ENCODE measurements at places on chromosomes 4 and X. TPM values are rescaled to one million over a fixed set of nuclear protein-coding genes. Genes with fewer than 3 reads are reported as not detected.

- no peaks in the 10 kb centered on the region for H3K4me1 ChIP-seq
- no peak overlapping the region for H3K4me3 ChIP-seq
- no peak overlapping the region for H3K27ac ChIP-seq
Measured at GRCh38 chr4:2250357-2251072, 8.6 kb upstream of the HAUS3 start.

GRCh38 chr4:7630568-7631287, 196.0 kb upstream of the PSAPL1 start:
- no peak overlapping the region for H3K4me3 ChIP-seq
- H3K27ac ChIP-seq, result no peak overlapping the region
- no peaks in the 10 kb centered on the region for H3K36me3 ChIP-seq
- DNase-seq, result no peak
- peaks cover 4% of the 10 kb centered on the region for H3K4me1 ChIP-seq
- peaks cover 13% of the 10 kb centered on the region for H3K27me3 ChIP-seq

Gene CXCR3
- total RNA-seq, result not detected

Gene GYG2
- 107 TPM for total RNA-seq

GRCh38 chr4:1126506-1126905, 13.1 kb upstream of the RNF212 start:
- no peak overlapping the region for H3K4me3 ChIP-seq
- peaks cover 20% of the 10 kb centered on the region for H3K27me3 ChIP-seq
- H3K27ac ChIP-seq, result no peak overlapping the region
- peaks cover 1% of the 10 kb centered on the region for H3K36me3 ChIP-seq

GRCh38 chr4:184962125-184962638, 56.1 kb upstream of the HELT start:
- no peak for DNase-seq
- no peaks in the 10 kb centered on the region for H3K27me3 ChIP-seq
- H3K4me1 ChIP-seq, result peaks cover 2% of the 10 kb centered on the region
- peaks cover 2% of the 10 kb centered on the region for H3K36me3 ChIP-seq
- no peak overlapping the region for H3K27ac ChIP-seq

GRCh38 chrX:71912156-71912555, 1.5 kb downstream of the NHSL2 start:
- peak overlapping the region; percentile 68 for H3K4me3 ChIP-seq
- H3K27me3 ChIP-seq, result peaks cover 10% of the 10 kb centered on the region
- H3K27ac ChIP-seq, result no peak overlapping the region
- no peak for DNase-seq
- no peaks in the 10 kb centered on the region for H3K4me1 ChIP-seq

DNA sequence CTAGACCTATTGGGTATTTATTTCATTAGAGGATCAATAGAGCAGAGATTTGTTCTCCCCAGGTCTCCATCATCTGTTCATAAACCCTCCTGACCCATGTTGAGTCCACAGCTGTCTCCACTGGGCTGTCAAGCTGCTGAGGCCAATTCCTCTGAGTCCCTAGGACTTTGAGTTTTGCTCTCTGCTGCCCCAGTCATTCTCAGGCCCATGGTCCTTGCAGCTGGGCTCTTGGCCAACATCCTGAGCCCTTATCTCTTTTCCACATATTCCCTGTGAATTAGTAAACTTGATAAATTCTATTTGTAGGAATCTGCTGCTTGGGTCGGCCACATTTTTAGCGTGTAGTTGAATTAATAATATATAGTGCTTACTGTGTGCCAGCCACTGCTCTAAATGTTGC, 41.9 kb downstream of the FHL1 start:
- no peaks in the 10 kb centered on the region for H3K36me3 ChIP-seq
- no peaks in the 10 kb centered on the region for H3K4me1 ChIP-seq
- no peak overlapping the region for H3K27ac ChIP-seq
- no peak overlapping the region for H3K4me3 ChIP-seq
- DNase-seq, result no peak

GRCh38 chr4:91035276-91035675, 908.1 kb downstream of the CCSER1 start:
- DNase-seq, result no peak
- no peaks in the 10 kb centered on the region for H3K4me1 ChIP-seq
- H3K27me3 ChIP-seq, result no peaks in the 10 kb centered on the region
- no peaks in the 10 kb centered on the region for H3K36me3 ChIP-seq

DNA sequence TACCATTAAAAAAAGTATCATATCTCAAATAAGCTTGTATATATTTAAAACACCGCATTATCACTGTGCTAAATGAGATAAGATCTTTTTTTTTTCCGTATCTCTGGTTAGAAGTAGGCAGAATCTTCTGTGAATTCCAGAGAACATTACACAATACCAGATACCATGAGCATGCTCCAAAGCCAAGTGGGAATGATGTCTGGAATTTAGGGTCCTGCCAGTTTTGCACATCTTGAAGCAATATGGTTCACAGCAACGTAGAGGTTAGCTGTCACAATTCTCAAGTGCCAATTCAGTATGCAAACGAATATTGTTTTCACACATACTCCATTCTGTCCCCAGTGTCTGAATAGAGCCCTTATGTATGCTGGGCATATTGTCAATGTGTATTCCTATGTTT, 127.5 kb upstream of the NEIL3 start:
- H3K36me3 ChIP-seq, result no peaks in the 10 kb centered on the region
- H3K27ac ChIP-seq, result no peak overlapping the region
- no peaks in the 10 kb centered on the region for H3K27me3 ChIP-seq
- no peak overlapping the region for H3K4me3 ChIP-seq
- no peak for DNase-seq

GRCh38 chrX:125003746-125004446, 315.8 kb upstream of the TEX13C start:
- H3K36me3 ChIP-seq, result peaks cover 4% of the 10 kb centered on the region
- H3K4me3 ChIP-seq, result no peak overlapping the region
- no peaks in the 10 kb centered on the region for H3K27me3 ChIP-seq

GRCh38 chrX:10016519-10017132, 49.5 kb downstream of the CLDN34 start:
- H3K36me3 ChIP-seq, result no peaks in the 10 kb centered on the region
- DNase-seq, result no peak
- peaks cover 14% of the 10 kb centered on the region for H3K27me3 ChIP-seq
- H3K4me3 ChIP-seq, result peak overlapping the region; percentile 71
- peak overlapping the region; percentile 44 for H3K27ac ChIP-seq
- peaks cover 6% of the 10 kb centered on the region for H3K4me1 ChIP-seq

DNA sequence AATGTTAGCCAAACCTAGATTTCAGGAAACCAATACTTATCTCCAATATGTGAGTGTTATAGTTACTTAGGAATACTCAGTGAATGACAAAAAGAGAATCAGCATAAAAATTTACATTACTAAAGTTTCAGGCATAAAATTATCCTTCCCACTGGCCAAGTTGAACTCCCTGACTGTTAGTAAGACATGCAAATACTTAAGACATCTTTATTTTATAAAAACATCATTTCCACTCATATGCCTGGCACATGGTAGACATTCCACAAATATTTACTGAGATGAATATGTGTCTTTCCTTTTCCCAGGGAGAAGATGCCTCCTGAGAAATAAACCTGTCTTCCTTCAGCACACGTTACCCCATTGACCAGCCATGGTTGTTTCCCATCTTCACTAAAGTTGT, 7.3 kb downstream of the VEGFD start:
- no peak overlapping the region for H3K27ac ChIP-seq
- no peaks in the 10 kb centered on the region for H3K27me3 ChIP-seq
- no peak overlapping the region for H3K4me3 ChIP-seq
- no peak for DNase-seq
- no peaks in the 10 kb centered on the region for H3K4me1 ChIP-seq

DNA sequence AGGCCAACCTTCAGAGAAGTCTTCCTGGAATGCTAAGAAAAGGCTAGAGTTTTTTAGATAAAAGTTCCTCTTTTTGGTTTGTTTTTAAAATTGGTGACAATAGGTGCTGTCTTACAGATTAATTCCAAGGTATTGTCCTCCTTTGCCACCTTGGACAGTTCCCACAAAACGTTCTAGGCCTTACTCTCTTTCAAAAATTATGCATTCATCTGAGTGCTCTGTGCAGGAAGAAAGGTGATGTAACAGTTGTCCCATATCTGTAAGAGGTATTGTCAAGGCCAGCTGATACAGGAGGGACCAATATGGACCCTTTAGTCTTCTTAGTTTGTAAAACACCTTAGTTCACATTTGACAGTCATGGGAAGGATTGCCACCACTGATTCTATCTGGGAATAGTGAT, 15.9 kb upstream of the CXCL5 start:
- peaks cover 6% of the 10 kb centered on the region for H3K27me3 ChIP-seq
- DNase-seq, result no peak
- H3K27ac ChIP-seq, result no peak overlapping the region
- H3K4me3 ChIP-seq, result no peak overlapping the region
- no peaks in the 10 kb centered on the region for H3K4me1 ChIP-seq
- no peaks in the 10 kb centered on the region for H3K36me3 ChIP-seq

Gene DGKQ
- total RNA-seq, result 21.6 TPM

GRCh38 chr4:2800691-2801596, 8.1 kb downstream of the SH3BP2 start:
- DNase-seq, result no peak
- H3K27me3 ChIP-seq, result peaks cover 4% of the 10 kb centered on the region
- no peaks in the 10 kb centered on the region for H3K36me3 ChIP-seq
- H3K4me1 ChIP-seq, result peaks cover 6% of the 10 kb centered on the region

Gene CPE
- 129 TPM for total RNA-seq

Gene CNKSR2
- 28.0 TPM for total RNA-seq

Gene SPARCL1
- total RNA-seq, result 0.41 TPM

- no peaks in the 10 kb centered on the region for H3K27me3 ChIP-seq
- H3K27ac ChIP-seq, result peak overlapping the region; percentile 52
- no peak for DNase-seq
- H3K4me1 ChIP-seq, result peaks cover 5% of the 10 kb centered on the region
Measured at GRCh38 chrX:154010330-154011087, 9.2 kb downstream of the IRAK1 start.

GRCh38 chr4:54909961-54910360, 215.4 kb downstream of the KDR start:
- peaks cover 2% of the 10 kb centered on the region for H3K36me3 ChIP-seq
- DNase-seq, result no peak
- no peaks in the 10 kb centered on the region for H3K4me1 ChIP-seq
- no peak overlapping the region for H3K27ac ChIP-seq
- H3K27me3 ChIP-seq, result no peaks in the 10 kb centered on the region
- H3K4me3 ChIP-seq, result no peak overlapping the region

Gene RNF212
- 11.2 TPM for total RNA-seq

DNA sequence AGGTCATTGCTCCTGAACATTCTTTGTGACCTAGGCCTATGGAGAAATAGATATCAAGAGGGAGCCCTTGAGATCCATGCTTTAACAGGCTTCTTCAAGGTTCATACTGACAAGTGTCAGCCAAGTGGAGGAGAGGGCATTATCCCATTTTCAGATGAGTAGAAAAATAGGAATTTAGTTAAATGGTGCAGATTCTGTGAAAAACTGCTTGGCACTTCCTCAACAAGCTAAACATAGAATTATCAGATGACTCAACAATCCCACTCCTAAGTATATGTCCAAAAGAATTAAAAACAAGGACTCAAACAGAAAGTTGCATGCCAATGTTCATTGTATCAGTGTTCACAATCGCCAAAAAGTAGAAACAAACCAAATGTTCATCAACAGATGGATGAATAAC, 43.8 kb upstream of the KCNIP4 start:
- H3K27ac ChIP-seq, result no peak overlapping the region
- no peak for DNase-seq
- H3K4me3 ChIP-seq, result no peak overlapping the region
- H3K4me1 ChIP-seq, result no peaks in the 10 kb centered on the region

Gene PGRMC1
- total RNA-seq, result 147 TPM

DNA sequence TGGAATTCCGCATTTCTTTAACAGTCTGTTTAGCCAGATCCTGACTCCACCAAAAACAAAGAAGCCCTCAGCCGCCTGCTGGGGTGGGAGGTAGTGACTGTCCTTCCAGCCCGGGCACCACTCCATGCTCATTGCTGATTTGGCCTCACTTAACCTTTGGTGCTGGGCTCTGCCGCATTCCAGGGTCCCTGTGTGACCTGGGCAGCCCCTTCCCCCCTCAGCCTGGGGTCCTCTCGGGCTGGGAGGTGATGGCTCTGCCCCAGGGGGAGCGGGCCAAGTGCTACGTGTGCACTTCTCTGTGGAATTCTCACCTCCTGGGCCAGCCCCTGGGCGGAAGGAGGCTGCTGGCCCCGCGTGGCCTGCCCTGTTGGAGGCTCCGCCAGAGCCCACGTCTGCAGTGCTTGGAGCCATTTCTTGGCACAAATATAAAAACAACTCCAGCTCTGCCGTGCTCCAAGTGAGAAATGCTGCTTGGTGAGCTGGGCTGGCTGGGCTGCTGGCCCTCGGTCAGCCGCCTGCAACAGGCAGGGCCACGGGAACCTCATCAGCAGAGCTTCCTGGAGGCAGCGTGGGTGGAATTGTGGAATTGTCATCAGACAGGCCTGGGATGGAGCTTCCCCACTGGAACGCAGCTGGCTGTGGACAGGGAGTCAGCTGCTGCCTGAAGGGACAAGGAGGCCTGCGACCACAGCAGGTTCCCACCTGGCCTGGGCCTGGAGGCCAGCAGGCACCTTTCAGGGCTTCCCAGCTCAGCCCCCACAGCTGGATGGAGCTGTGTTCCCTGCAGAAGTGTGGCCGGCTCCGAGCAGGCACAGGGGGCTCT, 66.0 kb downstream of the TRMT44 start:
- peaks cover 2% of the 10 kb centered on the region for H3K27me3 ChIP-seq
- H3K27ac ChIP-seq, result peak overlapping the region; percentile 64
- peaks cover 2% of the 10 kb centered on the region for H3K4me1 ChIP-seq
- no peak for DNase-seq

DNA sequence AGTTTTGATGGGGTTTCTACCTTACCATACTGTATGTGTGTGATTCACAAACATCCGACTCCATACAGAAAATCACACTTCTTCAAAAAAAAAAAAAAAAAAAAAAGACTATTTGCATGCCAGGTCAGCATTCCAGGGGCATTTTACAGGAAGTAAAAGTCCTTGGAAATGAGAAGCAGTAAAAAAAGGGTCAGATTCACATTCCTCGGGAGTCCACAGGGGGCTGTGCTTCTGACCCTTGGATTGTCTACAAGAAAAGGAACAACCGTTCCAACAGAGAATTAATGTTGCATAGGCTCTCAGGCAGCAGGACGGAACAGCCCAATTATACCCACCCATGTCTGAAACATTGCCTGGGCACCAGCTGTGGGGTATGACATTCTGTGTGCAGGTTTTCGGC, 290.3 kb downstream of the LDB2 start:
- DNase-seq, result no peak
- peaks cover 4% of the 10 kb centered on the region for H3K27me3 ChIP-seq
- H3K4me1 ChIP-seq, result no peaks in the 10 kb centered on the region

DNA sequence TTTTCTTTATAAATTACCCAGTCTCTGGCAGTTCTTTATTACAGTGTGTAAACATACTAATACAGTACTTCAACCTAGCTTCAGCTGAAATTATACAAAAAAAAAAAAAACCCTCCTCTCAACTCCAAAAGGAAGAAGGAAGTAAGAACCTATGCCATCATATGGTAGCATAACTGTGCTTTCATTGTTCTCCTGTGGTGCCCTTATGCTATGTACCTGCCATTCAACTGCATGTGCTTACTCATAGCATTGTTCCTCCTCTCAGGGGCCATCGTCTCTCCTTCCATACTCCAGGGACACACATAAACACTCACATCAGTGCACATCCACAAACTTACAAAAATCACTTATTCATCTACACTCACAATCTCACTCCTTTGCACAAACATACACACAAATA, 470.1 kb upstream of the HS3ST1 start:
- H3K4me1 ChIP-seq, result no peaks in the 10 kb centered on the region
- DNase-seq, result no peak
- H3K27me3 ChIP-seq, result no peaks in the 10 kb centered on the region
- no peak overlapping the region for H3K4me3 ChIP-seq
- peaks cover 1% of the 10 kb centered on the region for H3K36me3 ChIP-seq

GRCh38 chrX:100870527-100870926, 3.6 kb downstream of the NOX1 start:
- no peaks in the 10 kb centered on the region for H3K27me3 ChIP-seq
- no peak overlapping the region for H3K4me3 ChIP-seq
- H3K36me3 ChIP-seq, result no peaks in the 10 kb centered on the region
- no peak overlapping the region for H3K27ac ChIP-seq
- H3K4me1 ChIP-seq, result peaks cover 11% of the 10 kb centered on the region
- no peak for DNase-seq

Measured in progenitor cell of endocrine pancreas (in vitro differentiated cells).